ENCODE measurements at places on chromosomes 2 and 18. TPM values are rescaled to one million over a fixed set of nuclear protein-coding genes. Genes with fewer than 3 reads are reported as not detected.

DNA sequence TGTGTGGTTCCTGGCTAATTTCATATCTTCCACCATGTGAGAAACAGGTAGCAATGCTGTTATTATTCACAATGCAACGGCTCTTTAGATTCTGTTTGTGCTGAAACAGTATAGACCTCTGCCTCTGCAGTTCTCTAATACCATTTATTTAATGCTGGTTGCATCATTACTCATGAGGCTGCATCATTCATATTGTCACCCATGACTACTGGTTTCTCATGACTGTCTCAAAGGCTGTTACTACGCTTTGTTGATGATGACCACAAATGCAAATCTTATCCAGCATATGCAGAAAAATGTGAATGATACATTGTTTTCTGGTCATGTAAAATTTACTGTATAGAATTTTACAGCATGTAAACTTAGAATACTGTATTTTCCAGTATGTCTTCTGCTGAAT, 22.5 kb downstream of the CAVIN2 start:
- no peak for DNase-seq
- no peaks in the 10 kb centered on the region for H3K4me1 ChIP-seq

DNA sequence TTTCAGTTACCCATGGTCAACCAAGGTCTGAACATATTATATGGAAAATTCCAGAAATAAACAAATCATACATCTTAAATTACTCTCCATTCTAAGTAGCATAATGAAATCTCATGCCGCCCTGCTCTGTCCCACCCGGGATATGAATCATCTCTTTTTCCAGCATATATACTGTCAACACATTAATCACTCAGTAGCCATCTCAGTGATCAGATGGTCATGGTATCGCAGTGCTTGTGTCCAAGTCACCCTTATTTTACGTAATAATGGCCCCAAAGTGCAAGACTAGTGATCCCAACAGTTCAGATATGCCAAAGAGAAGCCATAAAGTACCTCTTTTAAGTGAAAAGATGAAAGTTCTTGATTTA, 43.8 kb downstream of the OSBPL6 start:
- no peaks in the 10 kb centered on the region for H3K36me3 ChIP-seq
- no peak for DNase-seq
- H3K27me3 ChIP-seq = peaks cover 9% of the 10 kb centered on the region
- H3K4me3 ChIP-seq = no peak overlapping the region
- no peaks in the 10 kb centered on the region for H3K4me1 ChIP-seq

Gene BMPR2
- 10.2 TPM for total RNA-seq

- no peaks in the 10 kb centered on the region for H3K36me3 ChIP-seq
- H3K4me1 ChIP-seq = peaks cover 9% of the 10 kb centered on the region
- no peak overlapping the region for H3K4me3 ChIP-seq
Observed at GRCh38 chr2:20384953-20385352, 34.3 kb upstream of the PUM2 start.

GRCh38 chr18:8045884-8046281, 478.8 kb downstream of the PTPRM start:
- no peaks in the 10 kb centered on the region for H3K27me3 ChIP-seq
- no peak overlapping the region for H3K27ac ChIP-seq
- no peak overlapping the region for H3K4me3 ChIP-seq
- peaks cover 2% of the 10 kb centered on the region for H3K4me1 ChIP-seq
- DNase-seq = no peak

DNA sequence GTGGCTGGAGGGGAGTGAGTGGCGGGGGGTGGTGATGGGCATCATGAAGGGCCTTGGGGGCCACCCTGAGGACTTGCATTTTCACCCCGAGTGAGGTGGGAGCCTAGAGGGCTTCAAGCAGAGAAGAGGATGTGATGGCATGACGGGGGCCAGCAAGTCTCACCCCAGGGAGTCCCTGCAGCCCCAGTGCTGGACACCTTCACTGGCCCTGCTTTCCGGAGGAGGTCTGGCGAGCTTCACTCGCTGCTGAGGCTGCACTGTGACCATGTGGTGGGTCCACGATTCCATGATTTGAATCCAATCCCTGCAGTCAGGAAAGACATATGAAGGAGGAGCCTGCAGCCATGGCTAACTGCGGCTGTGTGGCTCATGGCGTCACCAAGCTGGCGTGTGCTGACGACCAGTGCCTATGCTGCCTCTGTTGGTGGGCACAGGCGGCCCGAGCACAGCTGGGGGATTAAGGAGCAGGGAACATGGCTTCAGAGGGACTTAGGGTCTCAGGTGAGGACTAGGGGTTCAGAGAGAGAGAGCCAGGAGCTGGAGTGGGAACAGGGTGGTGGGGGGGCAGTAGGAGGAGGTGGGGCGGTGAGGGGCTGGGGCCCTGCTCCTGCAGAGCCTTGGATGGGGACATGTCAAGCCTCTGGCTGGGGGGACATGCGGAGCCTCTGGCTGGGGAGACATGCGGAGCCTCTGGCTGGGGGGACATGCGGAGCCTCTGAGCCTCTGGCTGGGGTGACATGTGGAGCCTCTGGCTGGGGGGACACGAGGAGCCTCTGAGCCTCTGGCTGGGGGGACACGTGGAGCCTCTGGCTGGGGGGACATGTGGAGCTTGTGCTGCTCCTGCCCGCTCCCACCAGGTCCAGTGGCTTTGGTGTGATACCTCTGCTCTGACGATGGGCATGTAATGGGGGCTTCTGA, 3.6 kb downstream of the ZAP70 start:
- peak overlapping the region; percentile 83 for H3K4me3 ChIP-seq
- H3K27ac ChIP-seq = peak overlapping the region; percentile 100
- peaks cover 60% of the 10 kb centered on the region for H3K36me3 ChIP-seq
